ENCODE measurements at places on chromosomes 11 and 22. TPM values are rescaled to one million over a fixed set of nuclear protein-coding genes. Genes with fewer than 3 reads are reported as not detected.

LMO1 gene
- total RNA-seq = not detected

DAGLA gene
- total RNA-seq = 1.4 TPM

BLID gene
- not detected for total RNA-seq

SCGB1A1 gene
- not detected for total RNA-seq

SLCO2B1 gene
- not detected for total RNA-seq

DEFB131B gene
- not detected for total RNA-seq

CCDC73 gene
- not detected for total RNA-seq

PHF21A gene
- 6.7 TPM for total RNA-seq

TMA7B gene
- not detected for total RNA-seq

HEPN1 gene
- not detected for total RNA-seq

OR8D4 gene
- total RNA-seq = not detected

C22orf42 gene
- total RNA-seq = not detected

ELFN2 gene
- not detected for total RNA-seq

CLCF1 gene
- 1.9 TPM for total RNA-seq

SRSF8 gene
- 24.3 TPM for total RNA-seq

DUSP8 gene
- total RNA-seq = 1.5 TPM

PRRG4 gene
- 0.51 TPM for total RNA-seq

LRRC56 gene
- total RNA-seq = 0.03 TPM

CELF1 gene
- total RNA-seq = 94.4 TPM

ZNF280A gene
- total RNA-seq = 0.98 TPM

CNIH2 gene
- total RNA-seq = 12.4 TPM

OR52I1 gene
- not detected for total RNA-seq

SGSM1 gene
- not detected for total RNA-seq

C11orf24 gene
- total RNA-seq = 17.4 TPM

CD6 gene
- total RNA-seq = not detected

TPBGL gene
- not detected for total RNA-seq

OR2D2 gene
- total RNA-seq = not detected

FAM118A gene
- total RNA-seq = 11.0 TPM

ART5 gene
- 3.8 TPM for total RNA-seq

OR4P4 gene
- not detected for total RNA-seq

ZNF202 gene
- total RNA-seq = 27.4 TPM

RTN4RL2 gene
- 2.9 TPM for total RNA-seq

LGALS1 gene
- 435 TPM for total RNA-seq

CD44 gene
- total RNA-seq = 0.80 TPM

MIOX gene
- total RNA-seq = 1.9 TPM

GAB4 gene
- total RNA-seq = not detected

LMO2 gene
- total RNA-seq = not detected

ASRGL1 gene
- 26.6 TPM for total RNA-seq

HPX gene
- not detected for total RNA-seq

FGF19 gene
- not detected for total RNA-seq

SAA1 gene
- total RNA-seq = 3.3 TPM

MS4A4A gene
- total RNA-seq = not detected

All from G401 (cell line).